ENCODE measurements at places on chromosomes 2 and 18.
A peak's percentile ranks its signal among the peaks of the same experiment; 100 is the strongest.

GRCh38 chr2:20126040-20126439, 74.6 kb upstream of the LAPTM4A start:
- peak; percentile 61 for DNase-seq

- DNase-seq: no peak
Measured at GRCh38 chr2:179273461-179273962, 8.9 kb upstream of the SESTD1 start.

DNA sequence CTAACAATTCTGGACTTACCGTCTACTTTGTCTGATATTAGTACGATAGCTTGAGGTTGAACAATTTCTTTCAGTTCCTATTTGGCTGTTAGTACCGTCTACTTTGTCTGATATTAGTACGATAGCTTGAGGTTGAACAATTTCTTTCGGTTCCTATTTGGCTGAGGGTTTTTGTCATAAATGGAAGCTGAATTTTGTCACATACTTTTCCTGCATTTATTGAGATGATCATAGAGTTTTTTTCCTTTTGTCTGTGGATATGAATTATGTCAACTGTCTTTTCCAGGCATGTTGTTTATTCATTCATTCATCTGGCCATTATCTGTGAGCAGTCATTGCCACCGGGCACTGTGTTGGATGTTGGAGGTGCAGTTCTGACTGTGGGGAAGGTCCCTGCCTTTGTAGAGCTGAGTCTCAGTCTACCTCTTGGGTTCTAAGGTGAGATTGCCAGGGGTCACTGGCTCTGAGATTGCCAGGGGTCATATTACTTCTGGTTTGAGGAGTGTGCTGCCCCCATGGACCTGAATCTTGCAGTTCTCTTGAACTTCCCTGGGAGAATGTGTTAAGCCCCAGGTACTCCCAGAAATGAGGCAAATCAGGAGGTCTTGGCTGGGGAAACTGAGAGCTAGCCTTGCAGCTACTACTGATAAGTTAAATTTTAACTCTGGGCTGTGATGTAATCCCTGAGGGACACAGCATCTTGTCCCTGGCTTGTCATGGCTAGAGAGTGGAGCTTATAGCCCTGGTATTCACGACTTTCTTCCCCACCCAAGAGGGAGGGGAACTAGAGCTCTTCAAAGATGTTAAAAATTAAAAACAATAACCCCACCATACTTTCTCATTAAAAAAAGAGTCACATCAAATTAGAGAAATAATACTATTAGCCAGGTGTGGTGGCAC, 89.1 kb upstream of the MBOAT2 start:
- DNase-seq: no peak

- DNase-seq: peak; percentile 59
Measured at GRCh38 chr2:216555274-216555673, 56.6 kb downstream of the RPL37A start.

- DNase-seq: peak; percentile 74
Measured at GRCh38 chr2:218406949-218407618, 7.4 kb downstream of the CTDSP1 start.

DNA sequence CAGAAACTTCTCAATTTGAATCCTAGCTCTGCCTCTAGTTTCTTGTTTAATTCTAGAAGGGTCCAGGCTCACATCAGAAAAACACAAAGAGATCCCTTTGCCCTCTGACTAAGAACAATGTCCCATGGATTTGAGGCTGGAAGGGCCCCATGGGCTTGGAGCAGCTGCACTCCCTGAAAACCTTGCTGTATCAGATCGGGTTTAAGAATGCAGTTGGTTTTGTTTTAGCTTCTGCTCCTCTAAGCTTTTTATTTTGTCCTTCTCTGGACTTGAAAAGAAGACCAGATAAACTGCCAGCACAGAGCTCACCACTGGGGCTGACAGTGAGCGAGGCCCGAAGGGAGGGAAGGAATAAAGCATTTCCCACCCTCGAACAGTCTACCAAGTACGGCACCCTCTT, 69.2 kb upstream of the WIPF1 start:
- no peak for DNase-seq

DNA sequence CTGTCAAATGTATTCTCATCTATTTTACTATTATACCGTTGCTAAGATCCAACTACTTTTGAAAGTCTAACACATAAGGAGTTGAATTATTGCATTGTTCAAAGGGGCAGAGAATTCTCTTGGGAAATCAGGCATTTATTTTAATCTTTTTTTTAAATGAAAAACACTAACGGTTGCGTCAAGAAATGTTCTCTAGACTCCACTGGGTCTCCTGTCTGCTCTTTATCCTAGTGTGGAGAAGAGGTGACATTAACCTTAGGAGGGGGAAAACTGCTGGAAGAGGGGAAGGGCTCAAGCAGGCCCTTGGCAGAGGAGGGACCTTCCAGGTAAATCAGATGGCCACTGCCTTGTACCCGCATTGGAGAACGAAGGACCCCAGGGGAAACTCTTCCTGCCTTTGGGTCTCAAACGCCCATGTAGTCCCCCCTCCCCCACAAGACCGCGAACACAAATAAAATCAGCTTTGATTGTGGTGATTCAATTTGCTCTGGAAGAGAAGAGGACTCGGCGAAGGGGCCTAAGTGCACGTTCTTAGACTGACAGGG, 1.1 kb upstream of the APCDD1 start:
- DNase-seq: no peak

GRCh38 chr2:115569547-115569946, 1127.1 kb downstream of the DPP10 start:
- DNase-seq: no peak

- DNase-seq: no peak
Measured at GRCh38 chr2:170743530-170744239, 26.5 kb upstream of the ERICH2 start.

DNA sequence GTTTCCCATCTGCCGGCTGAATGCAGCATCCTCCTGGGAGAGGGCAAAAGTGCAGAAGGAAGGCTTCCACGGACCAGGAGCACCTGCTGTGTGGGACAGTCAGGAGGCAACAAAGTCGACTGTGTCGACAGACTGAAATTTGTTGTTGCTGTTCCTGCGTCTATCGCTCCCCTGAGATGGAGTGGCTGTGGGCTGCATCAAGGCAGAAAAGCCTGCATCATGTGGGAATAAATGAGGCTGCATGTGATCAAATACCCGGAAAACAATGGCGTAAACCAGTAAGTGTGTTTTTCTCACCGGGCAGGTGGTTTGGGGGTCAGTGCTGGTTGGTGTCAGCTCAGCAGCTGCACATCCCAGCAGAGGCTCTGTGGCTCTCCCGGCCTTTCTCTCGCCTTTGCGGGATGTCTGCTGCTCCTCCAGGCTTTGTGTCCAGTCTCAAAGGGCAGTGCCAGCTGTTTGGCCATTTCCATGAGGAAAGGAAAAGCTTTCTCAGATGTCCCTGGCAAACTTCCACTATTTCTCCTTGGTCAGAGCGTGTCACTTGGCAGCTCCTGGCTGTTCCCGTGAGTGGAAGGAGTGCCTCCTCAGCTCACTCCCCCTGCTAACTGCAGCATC, 262.4 kb downstream of the NDUFA10 start:
- DNase-seq: peak; percentile 19

DNA sequence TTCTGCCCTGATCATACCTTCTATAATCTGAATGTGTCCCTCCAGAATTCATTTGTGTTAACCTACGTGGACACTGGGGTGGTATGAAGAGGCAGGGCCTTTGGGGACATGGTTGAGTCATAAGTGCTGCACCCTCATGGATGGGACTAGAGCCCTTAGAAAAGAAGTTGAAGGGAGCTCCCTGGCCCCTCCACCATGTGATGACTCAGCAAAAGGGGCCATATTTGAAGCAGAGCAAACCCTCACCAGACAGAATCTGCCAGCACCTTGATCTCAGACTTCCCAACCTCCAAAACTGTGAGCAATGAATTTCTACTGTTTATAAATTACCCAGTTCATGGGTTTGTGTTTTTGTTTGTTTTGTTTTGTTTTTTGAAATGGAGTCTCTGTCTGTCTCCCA, 33.4 kb upstream of the CD207 start:
- no peak for DNase-seq

DNA sequence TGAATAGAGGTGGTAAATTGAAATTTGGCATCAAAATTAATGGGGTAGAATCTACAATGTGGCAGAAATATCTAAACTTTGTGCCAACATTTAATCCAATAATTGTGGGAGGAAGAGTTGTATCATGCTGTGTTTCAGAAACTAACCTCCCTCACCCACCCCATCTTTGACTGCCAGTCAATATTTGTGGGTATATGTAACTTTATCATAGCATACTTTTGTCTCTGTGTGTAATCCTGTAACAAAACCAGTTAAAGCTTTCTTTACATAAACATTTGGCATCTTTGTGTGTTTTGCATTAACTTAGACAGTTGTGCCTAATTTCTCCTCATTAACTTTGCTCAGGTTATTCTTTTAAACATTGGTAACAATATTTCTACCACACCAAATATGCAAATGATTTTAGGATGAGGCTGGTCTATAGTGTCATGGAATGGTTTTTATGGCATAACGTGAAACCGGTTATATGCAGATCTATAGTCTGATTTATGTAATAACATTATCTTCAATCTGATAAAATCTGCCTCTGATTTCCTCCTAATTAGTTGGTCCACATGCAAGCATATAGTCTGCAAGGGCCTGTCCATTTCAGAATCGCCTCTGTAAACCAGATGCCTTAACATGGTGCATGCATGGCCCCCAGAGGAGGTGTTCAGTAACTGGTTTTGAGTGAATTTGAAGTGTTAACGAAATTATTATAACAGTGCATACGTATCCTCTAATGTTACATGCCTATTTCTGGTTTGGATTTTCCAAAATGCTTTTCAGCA, 84.3 kb downstream of the ACSL3 start:
- no peak for DNase-seq

DNA sequence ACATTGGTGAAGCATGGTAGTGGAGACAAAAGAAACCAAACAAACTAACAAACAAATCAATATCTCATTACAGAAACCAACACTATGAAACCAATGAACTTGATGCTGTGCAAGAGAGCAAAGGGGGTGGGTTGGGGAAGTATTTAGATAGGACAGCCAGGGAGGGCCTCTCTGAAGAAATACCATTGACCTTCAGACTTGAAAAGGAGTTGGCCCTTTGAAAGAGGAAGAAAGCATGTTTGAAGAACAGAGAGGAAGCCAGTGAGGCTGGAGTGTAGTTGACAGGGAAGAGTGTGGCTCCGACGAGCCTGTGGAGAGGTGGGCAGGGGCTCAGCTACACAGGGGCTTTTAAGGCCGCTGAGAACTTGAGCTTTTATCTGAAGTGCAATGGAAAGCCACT, 151.0 kb upstream of the GATA6 start:
- no peak for DNase-seq

DNA sequence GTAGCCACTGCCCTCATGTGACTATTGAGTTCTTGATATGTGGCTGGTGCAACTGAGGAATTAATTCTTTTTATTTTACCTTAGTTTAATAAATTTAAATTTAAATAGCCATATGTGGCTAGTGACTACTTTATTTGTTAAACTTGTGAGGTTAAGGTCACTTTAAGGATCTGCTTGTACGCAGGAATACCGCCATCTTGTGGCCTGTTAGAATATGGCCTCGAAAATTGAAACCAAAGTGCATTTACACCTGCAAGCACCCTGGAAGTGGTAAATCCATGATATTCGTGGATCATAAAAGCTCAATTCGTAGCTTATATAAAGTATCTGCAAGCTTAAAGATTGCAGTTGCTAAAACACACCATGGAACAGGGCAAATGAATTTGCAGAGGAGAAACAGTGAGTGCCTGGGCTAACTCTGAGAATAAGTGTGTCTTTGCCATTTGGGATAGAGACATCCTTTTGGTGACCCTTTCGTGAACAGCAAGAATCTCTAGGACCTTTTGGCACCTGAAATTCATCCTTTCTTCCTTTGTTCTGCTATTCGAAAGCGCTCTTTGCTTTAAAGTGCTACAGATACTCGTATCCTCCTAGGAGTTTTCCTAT, 59.9 kb upstream of the REG3A start:
- DNase-seq: peak; percentile 46

DNA sequence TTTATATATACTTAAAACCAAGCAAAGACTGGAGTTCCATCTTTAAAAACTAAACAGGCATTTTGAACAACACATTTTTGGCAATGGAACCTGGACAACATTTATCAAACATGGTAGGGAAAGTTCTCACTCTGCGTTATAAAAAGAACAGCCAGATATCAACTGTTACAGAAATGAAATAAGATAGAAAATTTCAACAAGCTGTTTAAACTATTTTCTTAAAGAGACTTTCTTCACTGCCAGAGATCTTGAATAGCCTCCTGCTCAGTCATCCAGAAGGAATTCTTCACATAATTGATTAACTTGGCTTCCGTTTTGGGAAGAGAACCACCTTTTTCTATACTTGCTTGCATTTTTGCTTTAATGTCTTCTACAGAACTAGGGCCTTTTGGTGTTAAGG, 166.0 kb upstream of the PIK3C3 start:
- DNase-seq: no peak

GRCh38 chr18:62967089-62967488, 251.7 kb downstream of the PHLPP1 start:
- DNase-seq: no peak

DNA sequence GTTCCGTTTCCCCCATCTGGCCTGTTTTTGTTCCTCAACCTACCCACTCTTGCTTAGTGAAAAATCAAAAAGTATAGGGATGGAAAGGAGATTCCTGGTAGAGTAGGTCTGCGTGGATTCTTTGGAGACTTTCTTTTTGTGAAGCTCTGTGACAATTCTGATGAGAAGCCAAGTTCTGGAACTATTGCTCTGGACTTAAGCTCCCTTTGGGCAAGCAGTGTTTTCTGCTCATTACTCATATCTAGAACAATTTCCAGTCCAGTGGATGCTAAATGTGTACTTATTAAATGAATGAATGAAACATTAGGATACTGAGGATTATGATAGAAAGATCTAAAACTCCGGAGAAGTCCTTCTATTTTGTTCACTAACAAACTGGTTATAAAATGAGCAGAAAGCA, 76.5 kb downstream of the SOCS6 start:
- DNase-seq: no peak

DNA sequence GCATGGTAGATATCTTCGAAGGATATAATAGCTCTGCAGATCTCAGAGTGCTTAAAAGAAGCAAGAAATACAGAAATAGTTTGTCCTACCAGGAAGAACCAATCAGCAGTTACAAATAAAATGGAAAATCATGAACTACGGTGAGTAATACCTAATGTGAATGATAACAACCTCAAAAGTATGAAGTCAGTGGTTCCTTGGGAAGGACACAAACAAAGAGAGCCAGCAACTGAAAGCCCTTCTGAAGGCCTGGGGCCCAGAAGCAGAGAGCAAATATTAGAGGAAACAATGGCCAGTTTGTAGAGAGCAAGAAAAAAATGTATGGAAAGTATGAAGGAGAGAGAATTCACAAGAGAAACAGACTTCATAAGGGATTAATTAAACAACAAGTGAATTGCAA, 226.8 kb upstream of the CHST9 start:
- DNase-seq: no peak

- DNase-seq: no peak
Measured at GRCh38 chr2:7121851-7122250, 204.6 kb downstream of the RNF144A start.

DNA sequence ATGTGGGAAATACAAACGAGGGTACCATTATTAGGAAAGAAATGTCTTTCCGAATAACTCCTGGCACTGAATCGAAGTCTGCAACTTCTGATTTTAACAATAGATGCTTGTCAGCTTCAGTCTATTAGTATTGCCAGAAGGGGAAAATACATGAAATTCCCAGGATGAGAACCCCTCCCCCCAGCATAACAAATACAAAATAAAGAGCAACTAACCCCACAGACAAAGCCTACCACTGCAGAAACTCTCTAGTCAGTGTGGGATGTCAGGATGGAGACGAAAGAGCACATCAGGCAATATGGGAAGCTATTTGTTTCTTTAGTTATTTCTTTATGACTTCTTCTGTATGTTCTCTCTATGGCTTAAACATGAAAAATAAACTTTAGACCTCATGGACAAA, 365.0 kb upstream of the CDH2 start:
- DNase-seq: no peak

- DNase-seq: no peak
Measured at GRCh38 chr2:240425697-240426096, 9.8 kb upstream of the GPC1 start.
